NCI-H526 treated with DMSO at 0.1 percent for 48 hours (cell line): ENCODE measurements at places on chromosomes 4 and X.

- DNase-seq = peak; percentile 21
Measured at GRCh38 chrX:29478336-29479069, 736.9 kb upstream of the MAGEB2 start.

DNA sequence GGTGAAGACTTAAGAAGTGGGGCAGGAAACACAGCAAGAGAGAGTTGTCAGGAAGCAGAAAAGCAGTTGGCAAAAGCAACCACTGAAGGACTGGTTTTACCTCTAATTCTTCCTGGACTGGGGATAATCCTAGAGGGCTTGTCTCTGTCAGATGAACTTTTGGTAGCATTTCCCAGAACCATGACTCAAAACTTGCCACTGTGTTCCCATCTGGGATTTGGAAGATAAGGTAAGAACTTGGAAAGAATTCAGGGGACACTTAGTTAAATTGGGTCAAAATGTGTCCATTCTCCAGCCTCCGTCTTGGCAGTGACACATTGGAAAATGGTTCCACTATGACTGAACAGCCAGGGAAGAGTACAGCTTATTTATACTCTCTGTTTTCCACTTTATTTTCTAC is 55.7 kb downstream of the CD38 start:
- no peak for DNase-seq

DNA sequence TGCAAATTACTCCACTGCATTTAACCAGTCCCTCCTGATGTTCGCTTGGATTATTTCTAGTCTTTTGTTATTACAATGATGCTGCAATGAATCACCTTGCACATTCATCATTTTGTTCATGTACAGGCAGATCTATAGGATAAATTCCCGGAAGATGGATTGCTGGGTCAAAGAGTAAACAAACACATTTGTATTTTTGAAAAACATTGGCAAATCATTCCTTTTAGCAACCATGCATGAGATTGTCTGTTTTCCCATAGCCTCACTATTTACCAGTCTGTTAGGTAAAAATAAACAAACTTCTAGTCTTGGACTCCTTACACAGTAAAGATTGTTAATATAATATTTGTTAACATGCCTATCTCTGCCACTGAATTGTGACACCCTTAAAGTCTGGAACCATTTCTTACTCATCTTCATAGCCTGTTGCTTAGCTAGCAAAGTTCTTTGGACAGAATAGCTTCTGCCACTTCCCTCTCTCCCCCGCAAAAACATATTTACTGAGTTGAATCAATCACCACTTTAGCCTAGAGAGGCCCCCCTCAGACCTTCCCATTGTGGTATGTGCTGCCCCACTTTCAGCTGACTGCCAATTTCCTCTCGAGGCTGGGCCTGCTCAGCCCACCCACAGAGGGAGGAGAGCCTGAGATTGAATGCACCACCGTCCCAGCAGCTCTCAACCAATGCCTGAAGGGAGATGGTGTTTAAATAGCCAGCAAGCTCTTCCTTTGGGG is 108.4 kb upstream of the ATXN3L start:
- no peak for DNase-seq

- DNase-seq = no peak
Measured at GRCh38 chr4:7013175-7013574, 30.0 kb upstream of the TADA2B start.
